ENCODE measurements at places on chromosomes 2 and 18.

GRCh38 chr2:206728277-206729199 is 10.3 kb upstream of the DYTN start:
- no peak for DNase-seq

- no peak for DNase-seq
These were observed 7.9 kb downstream of the IL1RL2 start for GRCh38 chr2:102194609-102195268.

DNA sequence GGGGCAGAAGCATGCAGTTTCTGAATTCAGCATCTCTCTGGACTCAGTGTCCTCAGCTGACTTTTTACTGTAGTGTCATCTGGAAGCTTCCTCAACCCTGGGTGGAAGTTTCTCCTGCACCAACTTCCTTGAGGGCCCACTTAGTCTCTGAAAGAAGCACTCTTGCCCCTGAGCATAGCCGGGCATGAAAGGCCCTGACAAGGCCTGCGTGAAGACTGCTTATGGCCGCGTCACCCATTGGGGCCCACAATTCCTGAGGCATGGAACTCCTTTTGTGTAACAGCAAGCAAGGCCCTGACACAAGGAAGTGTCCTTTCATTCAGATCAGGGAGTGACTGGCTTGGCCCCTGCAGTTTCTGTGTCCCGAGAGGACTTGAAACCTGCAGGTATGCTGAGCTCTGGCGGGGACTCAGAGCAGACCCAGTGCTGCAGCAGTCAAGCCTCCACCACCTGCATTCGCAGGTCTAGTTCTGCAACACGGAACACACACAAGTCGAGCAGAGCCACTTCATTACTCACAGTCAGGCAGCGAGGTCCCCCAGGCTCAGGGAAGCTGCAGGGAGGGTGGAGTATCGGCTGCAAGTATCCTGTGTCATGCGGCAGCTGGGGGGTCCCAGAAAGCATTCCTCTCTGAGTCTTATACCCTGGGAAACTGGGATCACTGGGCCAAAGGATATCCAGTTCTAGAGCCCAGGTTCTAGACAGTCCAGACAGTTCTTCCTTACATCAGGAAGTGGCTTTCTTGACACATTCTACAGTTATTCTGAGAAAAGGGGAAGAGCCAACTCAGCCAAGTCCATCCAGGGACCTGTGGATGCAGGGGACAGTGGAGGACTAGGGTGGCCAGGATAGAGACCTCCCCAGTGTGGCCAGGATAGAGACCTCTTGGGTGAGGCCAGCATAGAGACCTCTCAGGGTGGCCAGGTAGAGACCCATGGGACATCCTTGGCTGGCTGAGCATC is 35.6 kb upstream of the PRLH start:
- DNase-seq: no peak

DNA sequence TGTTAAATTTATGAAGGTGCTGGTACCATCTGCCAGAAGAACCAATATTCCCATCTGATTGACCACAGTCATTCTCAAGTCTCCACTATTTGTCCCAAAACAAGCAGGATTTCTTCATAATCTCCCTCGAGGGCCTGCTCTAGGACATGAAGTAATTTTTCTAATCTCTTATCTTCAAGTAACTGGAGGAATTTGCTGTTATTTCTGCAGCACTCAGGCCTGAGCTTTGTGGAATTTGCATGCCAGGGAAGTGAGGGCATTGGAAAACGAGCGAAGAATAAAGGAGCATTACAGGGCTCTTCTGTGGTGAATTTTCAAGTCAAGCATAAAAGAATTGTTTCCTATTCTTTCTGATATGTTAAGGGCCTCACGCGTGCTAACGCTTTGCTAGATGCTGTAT is 161.2 kb upstream of the EPAS1 start:
- DNase-seq: peak; percentile 56

DNA sequence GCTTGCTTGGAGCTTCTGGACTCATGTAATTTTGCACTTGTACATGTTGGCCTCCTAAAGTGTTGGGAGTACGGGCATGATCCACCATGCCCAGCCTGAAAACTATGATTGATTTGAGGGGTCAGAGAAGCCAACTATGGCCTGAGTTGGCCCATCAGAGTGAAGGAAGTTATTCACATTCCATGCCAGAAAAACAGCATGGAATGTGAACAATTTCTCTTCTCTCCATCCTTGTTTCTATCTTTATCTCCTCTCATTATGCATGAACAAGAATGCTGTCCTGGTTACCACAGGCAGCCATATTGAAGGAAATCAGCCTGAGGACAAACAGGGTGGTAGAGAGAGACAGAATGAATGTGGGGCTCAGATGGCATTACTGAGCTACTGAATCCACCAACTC is 3.5 kb upstream of the CD226 start:
- DNase-seq: peak; percentile 25

DNA sequence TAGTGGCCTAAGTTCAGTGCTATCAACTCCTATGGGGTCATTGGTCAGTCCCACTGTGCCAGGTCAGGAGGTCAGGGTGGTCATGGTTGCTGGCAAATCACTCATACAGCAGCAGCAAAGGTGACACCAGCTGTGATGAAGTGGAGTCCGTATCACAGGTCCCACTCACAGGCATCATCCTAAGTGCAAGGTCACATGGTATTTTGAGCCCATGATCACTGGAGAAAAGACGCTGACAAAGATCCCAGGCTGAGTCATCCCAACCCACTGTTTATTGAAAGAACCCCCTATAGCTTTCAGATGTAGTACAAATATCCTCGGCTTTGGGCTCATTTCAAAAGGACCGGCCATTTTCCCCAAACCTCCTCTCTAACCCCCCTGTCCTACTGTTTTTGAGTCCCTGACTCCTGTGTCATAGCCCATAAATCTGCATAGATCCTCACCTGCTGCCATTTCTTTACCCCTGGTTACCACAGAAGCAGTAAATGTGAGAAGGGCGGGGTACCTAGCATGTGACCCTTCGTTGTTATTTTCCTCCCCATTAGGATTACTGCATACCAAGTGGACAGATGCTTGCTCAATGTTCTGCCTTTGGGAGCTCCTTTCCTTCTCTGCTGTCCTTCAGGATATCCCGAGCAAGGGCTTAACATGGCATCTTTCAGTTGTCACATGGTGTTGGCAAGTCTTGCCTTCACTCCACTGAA is 107.7 kb downstream of the COL6A3 start:
- no peak for DNase-seq

- no peak for DNase-seq
These were observed 51.9 kb upstream of the SLC38A11 start for GRCh38 chr2:165007161-165007744.

DNA sequence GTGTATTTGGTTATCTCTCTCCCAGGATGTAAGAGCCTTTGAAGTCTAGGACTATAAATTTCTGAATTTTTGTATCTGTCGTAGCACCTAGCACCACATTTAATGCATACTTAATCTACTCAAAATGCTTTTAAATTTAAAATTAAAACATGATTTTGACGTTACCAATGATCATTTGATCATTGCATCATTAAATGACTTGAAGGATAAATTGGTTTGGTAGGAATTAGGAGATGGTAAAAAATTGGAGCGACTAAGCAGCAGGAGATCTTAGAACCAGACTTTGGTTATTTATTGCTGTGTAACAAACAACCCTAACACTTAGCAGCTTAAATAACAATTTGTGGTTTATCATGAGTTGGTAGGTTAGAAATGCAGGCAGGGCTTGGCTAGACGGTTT is 84.9 kb downstream of the MYO3B start:
- DNase-seq: peak; percentile 13

DNA sequence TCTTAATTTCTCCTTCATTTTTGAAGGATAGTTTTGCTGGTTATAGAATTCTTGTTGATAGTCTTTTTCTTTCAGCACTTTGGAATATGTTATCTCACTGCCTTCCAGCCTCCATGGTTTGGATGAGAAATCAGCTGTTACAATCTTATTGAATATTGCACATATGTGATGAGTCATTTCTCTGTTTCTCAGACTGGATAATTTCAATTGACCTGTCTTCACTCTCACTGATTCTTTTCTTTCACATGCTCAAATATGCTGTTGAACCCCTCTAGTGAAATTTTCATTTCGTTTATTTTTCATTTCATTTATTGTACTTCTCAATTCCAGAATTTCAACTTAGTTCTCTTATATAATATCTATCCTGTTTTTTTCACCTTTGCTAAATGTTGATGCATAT is 22.2 kb downstream of the PDK1 start:
- no peak for DNase-seq

GRCh38 chr2:148130581-148130980 is 109.7 kb downstream of the MBD5 start:
- no peak for DNase-seq

DNA sequence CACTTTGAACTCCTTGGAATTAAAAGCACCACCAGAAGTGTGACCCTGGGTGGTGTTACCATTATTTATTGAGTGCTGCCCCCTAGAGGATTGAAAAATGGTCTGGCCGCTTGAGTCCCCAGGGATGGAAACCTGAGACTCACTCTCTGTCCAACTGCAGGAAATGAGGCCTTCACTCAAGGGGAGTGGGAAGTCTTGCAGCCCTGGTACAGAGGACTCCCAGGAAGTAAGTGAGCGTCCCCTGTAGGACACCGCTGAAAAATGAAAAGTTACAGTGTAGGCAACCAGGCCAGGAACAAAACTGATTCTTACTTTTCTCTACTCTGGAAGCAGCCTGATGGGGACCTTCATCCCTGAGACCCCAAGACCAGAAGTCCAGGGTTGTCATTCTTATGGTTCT is 2.2 kb upstream of the NRP2 start:
- peak; percentile 99 for DNase-seq

- peak; percentile 69 for DNase-seq
These were observed 11.1 kb upstream of the SATB2 start for GRCh38 chr2:199468561-199469513.

DNA sequence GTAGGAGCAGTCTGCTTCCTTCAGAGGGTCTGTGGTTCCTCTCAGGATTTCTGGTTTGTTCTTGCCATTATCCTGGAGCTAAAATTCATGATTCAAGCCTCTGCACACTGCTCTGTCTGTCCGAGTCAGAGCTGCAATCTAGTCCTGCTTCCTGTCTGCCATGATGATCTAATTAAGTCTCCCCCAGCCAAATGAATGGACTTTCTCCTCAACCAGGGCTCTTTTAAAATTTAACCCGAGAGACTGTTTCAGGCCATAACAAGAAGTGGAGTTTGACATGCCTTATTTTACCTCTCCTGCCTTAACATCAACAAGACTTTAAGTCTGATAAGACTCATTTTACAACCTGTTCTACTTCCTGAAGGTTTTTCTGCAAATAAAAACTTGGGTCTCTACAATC is 1009.6 kb upstream of the DDX18 start:
- no peak for DNase-seq

Measured in mesendoderm (in vitro differentiated cells).